Renal pelvis (tissue), 12 donors: ENCODE measurements at places on chromosomes 1 and 21. TPM values are rescaled to one million over a fixed set of nuclear protein-coding genes. Genes with fewer than 3 reads are reported as not detected.

ZFP69 gene
- polyA plus RNA-seq, result 10.4 TPM

DNA sequence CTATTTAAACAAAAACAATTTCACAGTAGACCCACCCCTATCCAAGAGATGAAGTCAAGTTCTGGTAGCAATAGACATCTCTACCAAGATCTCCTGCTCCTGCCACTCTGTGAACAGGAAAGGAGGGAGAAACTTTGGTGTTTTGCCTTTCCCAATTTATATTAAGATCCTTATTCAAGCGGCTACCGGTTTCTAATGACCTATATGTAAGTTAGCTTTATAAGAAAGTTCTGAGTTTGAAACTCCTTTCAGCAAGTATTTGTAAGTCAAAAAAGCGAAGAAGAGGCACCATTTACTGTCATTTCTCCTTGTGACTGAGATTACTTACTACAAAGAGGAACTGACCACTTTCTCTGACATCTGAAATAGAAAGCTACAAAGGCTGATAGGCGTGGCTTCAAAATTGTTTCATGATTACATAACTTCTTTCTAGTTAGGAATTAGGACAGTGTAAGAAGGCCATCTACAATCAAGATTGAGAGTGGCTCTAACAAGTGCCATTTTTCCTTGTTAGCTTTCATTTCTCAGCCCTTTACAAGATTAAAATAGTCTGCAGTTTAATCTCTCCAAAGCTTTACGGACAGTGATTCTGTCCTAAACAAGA is at the start of gene MNDA:
MNDA (plus strand) TSS at position 448 of the 604 bp plus-strand sequence. CDS start 10,803 bp downstream, outside the sequence.
- no peak for DNase-seq

FAM72D gene
- polyA plus RNA-seq, result 4.1 TPM

DNA sequence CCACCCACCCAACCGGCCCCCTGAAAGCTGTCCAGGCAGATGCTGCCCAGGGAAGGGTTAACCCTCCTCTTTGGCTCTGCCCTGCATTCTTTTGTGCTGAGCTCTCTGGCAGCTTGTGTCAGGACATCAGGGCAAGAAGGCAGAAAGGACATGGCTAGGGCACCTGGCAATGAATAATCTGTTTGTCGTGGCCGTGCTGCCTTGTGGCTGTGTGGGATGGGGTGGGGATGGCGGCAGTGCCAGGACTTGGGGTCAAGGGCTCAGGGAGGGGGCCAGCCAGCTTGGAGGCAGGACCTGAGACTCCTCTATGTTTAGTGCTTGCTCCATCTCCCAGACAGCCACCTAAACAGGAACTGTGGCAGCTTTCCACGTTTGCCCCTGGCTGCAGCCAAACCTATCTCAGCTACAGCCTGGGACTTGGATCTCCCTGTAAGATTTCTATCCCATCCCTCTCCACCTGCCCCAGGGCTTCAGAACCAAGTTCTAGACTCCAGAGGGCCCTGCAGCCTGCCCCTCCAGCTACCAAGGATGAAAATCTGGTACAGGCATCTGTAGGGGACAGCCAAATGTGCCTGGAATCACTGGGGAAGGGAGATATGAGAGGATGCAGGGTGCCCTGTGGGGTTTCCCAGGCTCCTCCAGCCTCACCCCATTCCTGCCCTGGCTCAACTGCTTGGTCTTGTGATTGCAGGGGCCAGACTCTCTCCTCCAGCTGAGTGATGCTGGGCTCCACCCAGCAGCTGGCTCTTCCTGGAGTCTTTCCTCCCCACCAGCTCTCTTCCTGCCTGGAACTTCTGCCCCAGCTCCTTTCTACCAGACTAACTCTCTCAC is 9.6 kb upstream of the GPR37L1 start:
- DNase-seq, result no peak

DNA sequence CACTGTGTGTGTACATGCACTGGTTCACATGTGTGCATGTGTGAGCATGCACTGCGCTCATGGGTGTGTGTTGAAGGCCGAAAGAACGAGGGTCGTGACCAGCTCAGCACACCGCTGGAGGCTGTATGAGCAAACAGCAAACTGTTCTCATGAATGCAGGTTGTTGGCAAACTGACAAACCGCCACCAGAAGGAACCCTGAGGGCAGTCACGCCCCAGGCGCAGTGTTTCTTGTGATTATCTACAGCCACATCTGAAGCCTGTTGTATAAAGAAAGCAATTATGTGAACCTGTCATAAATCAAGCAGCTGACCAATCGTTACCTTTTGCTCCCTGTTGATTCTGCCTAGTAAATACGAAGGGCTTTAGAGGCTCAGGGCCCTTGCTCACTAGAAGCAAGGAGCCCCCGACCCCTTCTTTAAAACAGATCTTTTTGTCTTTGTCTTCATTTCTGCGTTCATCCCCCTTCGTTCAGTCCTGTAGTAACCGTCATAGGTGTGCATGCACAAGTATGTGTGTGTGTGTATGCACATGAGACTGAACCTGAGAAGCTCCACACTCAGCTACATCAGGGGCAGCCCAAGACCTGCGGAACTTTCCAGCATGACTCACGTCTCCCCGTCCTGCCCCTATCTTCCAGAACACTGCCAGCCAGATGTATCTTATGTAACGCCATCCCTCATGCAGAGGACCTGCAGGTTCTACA is 16.8 kb upstream of the RIPK4 start:
- DNase-seq, result no peak
